Stimulated activated naive CD4-positive, alpha-beta T cell (primary cell): ENCODE measurements at places on chromosomes 1 and 21.

- DNase-seq = no peak
These were observed 95.6 kb downstream of the PAPPA2 start for GRCh38 chr1:176558561-176558960.

DNA sequence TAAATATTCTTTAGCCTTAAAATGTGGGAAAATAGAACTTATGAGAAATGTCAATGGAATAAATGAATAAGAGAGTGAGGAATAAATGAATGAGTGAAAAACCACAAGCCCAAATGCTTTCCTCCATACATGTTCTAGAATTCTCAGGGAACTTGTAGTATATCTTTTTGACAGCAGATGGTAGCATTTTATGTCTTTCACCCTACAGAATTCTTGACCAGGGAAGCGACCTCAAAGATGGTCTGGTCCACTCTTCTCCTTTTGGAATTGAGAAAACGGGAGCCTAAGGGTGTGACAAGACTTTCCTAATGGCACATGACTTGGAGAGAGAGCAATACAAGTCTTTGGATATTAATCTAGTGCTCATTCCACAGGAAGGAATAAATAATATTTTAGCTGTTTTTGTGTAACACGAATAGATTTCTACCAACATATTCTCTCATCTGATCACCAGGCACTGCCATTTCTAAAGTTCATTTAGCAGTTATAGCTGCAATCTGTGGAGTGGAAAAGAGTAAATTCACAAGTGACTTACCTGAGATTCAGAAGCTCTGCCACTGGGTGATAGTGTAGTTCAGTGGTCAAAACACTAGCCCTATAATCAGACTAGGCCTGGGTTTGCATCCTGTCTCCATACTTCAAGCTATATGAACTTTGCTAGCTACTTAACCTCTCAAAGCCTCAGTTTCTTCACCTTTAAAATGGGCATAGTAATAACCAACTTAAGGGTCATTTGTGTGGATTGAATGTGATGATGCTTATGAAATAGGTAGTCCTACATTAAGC, 15.0 kb upstream of the F5 start:
- DNase-seq = no peak

GRCh38 chr1:184739070-184739469, 15.6 kb downstream of the EDEM3 start:
- DNase-seq = no peak

- DNase-seq = no peak
These were observed 145.3 kb downstream of the S1PR1 start for GRCh38 chr1:101382135-101382534.

DNA sequence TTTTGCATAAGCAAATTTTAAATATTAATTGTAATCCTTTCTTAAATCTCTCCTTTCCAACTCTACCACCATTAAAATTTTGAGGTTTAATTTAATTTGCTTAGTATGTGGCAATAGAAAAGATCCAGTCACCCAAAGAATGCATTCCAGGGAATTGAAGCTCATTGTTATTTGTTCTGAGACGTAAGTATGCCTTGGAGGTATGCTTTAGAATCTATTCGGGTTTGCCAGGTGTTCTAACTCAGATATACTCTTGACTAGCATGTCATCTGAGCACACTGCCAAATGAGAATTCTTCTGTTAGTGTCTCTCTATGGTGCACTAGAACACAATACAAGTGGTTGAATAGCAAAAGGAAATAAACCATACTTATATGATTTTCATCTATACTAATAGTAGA, 813.6 kb upstream of the ADGRL2 start:
- no peak for DNase-seq

DNA sequence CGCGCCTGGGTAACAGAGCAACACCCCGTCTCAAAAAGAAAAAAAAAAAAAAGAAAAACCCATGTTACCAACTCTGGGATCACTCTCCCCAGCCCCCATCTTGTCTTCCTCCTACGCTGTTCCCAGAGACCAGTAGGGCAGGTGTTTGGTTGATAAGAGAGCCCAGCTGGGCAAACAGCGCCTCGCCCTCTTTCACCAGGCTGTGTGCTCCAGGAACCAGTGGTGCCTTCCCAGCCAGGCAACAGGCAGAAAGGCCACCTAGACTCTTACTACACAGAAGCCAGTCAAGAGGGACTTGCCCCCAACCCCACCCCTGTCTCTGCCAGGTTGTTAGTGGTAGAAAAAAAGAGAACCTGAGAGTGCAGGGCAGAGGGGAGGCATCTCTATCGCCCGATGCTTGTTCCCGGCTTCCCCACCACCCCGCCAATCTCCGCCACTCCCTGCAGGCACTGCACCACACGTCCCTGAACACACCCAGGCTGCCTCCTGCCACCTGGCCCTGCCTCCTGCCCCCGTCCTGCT, 14.0 kb upstream of the CTRC start:
- DNase-seq = no peak

DNA sequence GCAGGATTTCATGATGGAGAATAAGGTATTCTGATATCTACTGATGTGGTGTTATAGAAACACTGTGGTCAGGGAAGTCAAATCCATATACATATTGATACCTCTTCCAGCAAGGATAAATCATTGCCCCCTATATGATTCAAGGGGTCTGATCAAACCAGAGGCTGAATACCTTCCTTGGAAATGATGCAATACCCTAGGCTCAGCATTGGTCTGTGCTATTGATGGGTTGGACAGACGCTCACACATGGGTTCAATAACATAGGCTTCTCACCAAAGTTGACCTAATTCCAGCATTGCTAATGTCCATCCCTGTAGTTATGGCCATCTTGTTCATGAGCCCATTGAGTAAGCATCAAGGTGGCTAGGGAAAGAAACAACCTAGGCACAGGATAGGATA, 257.0 kb upstream of the USP24 start:
- no peak for DNase-seq

DNA sequence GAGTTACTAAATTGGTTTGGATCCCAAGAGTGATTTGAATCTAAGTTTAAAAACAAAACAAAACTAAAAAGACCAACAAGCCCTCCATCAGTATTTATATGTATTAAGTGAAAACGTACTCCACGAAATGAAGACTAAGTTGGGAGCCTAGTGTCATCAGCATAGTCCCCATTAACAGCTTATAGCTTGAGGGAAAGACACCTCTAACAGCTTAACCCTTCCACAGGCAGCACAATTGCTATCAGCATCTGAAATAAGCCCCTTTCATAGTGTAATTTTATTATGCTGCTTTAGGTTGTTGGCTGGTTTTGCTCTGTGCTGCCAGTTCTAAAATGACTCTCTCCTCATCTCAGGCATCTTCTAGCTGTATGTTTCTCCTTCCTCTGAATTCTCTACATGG, 25.8 kb upstream of the ST6GALNAC5 start:
- DNase-seq = no peak

DNA sequence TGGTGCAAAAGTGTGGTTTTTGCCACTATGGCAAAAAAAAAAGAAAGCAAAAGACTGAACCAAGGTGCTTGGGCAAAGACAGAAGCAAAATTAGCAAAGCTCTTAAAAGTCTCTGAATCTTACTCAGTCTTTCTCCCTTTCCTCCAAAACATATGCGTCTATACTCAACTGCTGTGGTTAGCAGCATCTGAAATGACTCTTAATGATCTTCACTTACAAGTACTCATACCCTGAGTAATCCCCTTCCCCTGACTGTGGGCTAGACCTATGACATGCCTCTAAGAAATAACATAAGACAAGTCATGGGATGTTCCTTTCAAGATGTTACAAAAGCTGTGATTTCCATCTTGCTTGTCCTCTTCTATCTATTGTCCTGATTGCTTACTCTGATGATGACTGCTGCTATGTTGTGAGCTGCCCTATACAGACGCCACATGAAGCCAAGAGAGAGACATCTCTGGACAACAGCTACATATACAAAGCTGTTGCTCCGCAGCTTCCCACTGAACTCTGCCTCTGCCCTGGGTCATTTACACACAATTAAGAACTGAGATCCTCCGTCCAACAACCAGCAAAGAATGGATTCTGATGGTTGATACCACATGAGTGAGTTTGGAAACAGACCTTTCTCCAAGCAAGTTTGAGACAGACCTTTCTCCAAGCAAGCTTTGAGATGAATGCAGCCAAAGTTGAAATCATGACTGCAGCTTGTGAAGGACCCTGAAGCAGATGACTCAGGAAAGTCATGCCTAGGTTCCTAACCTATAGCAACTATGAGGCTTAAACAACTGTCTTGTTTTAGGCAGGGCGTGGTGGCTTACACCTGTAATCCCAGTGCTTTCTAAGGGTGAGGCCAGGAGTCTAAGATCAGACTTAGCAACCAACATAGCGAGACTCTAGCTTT, 55.2 kb downstream of the PUM1 start:
- no peak for DNase-seq

DNA sequence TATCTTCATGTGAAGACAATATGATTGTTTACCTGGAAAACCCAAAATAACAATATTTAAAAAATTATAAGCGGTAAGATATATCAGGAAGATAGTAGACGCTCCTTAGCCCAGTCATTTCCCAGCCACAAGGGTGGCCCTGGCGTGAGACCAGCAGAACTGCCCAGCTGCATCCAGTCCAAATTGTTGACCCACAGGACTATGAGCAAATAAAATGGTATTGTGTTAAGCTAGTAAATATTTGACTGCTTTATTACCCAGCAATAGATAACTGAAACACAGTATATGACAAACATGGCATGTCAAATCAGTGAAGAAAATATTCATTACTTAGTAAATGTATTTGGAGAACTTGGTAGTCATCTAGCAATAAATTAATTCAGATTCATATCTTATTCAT, 294.3 kb upstream of the SPAG17 start:
- DNase-seq = no peak

DNA sequence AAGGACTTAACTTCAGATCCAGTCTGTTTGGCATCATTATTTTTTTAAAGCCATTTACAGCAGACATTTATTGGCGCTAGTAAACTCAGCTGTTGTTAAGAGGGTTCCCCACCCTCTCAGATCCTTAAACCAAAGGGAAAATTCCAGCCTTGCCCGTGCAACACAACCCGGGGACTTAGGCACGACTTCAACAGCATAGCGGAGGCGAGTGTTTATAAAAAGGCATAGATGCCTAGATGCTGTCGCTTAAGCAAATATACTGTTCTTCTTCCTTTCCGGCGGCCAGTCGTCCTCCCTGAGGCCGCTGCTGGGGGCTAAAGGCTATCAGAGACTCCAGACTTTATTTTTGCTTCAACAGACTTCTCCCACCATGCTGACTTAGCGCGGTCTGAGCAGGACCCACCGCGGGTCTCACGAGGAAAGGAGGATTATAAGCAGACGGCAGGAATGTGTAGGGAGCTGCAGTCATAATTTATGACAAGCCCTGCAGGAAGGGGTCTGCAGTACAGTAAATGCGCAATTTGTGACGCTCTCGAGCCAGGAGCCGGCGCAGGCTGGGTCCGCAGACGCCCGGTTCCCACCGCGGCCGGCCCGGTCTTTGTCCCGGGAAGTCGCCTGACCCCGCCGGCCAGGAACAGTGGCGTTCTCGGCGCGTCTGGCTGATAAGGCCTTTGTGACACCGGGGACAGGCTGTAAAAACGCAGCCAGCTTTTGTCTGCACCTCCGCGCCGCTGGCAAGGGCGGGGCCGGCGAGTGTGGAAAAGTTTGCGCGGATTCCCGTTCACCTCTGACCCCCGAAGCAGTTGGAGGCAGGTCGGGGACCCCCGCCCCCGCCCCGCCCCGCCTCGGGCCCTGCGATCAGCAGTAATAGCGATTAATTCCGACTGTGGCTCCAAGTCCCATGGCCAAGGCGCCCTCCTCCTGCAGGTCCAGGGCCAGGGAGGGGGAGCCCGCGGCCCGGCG, 61.2 kb upstream of the ARHGEF16 start:
- DNase-seq = no peak

DNA sequence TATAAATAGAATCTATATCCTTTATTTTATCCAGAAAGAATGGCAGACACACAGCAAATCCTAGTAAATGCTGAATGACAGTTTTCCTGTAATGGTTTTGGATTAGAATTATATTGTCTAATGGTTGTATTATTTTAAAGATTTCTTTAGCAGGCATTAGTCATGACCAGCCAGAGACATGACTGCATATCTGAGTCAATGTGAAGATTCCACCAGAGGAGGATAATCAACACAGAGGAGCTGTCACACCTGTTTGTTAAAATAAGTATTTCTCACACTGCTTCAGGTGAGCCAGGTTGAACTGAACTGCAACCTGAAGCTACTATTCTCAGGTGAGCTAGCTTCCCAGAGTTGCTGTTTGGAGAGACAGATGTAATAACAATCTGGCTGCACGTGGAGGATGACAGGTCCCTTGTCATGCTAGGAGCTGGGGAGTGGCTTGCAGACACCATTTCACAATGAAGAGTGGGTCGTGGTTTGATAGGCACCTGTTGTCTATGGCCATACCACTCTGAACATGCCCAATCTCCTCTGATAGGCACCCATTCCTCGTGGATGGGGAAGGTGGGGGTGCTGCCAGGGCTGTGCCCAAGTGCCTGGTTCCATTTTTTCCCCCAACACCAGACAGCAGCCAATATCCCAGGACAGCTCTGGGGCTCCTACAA, 94.3 kb downstream of the KCNJ6 start:
- no peak for DNase-seq

- no peak for DNase-seq
These were observed 200.6 kb upstream of the HMCN1 start for GRCh38 chr1:185533596-185533995.

GRCh38 chr1:34328281-34328799, 151.6 kb downstream of the C1orf94 start:
- DNase-seq = no peak

GRCh38 chr1:56490619-56491018, 88.7 kb downstream of the PLPP3 start:
- DNase-seq = no peak

DNA sequence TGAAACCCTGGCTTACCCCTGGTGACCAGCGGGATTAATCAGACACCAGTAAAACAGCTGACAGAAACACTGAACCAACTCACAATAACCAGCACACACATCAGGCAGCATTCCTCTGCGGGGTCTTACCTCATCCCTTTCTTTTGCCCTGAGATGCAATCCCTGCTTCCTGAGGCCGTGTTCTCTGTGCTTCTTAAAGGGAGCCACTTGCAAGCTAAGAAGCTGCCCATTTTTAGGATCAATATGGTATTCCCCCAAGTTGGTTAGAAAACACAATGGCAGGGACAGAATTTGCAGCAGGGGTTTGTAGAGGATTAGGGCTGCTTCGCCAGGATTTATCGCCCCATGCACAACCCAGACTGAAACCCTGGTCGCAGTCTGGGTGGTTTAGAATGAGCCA, 74.7 kb upstream of the OLIG2 start:
- DNase-seq = no peak

GRCh38 chr21:17416139-17416538, 96.7 kb upstream of the CXADR start:
- DNase-seq = no peak

DNA sequence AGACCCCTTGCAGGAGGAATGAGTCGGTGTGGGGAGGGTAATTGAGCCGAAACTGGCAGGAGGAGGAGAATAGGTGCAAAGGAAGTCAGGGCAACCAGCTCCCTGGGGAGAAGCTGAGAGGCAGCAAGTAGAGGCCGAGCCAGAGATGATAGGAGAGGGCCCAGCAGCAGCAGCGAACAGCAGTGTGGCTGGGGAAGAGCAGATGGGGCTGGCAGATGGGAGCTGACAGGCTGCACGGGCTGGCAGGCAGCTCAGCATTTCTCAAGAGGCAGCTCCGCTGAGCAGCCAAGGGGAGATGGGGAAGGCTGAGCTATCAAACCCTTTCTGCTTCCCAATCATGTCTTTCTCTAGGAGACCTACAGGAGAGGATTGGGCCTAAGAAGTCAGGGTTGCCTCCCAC, 158.2 kb downstream of the TRIM33 start:
- DNase-seq = no peak

- DNase-seq = no peak
These were observed 99.0 kb upstream of the KIF26B start for GRCh38 chr1:245055752-245056151.

GRCh38 chr1:87239997-87240605, 88.6 kb upstream of the LMO4 start:
- DNase-seq = no peak
